ENCODE measurements at places on chromosomes 12 and 14.

- DNase-seq, result no peak
Observed at GRCh38 chr12:13060581-13060980, 16.4 kb downstream of the FAM234B start.

GRCh38 chr14:50375760-50376159 lies 20.9 kb downstream of the CDKL1 start:
- no peak for DNase-seq

- DNase-seq, result no peak
Observed at GRCh38 chr12:96606644-96607043, 117.3 kb downstream of the CFAP54 start.

GRCh38 chr14:95197551-95197950 lies 40.2 kb upstream of the DICER1 start:
- no peak for DNase-seq

DNA sequence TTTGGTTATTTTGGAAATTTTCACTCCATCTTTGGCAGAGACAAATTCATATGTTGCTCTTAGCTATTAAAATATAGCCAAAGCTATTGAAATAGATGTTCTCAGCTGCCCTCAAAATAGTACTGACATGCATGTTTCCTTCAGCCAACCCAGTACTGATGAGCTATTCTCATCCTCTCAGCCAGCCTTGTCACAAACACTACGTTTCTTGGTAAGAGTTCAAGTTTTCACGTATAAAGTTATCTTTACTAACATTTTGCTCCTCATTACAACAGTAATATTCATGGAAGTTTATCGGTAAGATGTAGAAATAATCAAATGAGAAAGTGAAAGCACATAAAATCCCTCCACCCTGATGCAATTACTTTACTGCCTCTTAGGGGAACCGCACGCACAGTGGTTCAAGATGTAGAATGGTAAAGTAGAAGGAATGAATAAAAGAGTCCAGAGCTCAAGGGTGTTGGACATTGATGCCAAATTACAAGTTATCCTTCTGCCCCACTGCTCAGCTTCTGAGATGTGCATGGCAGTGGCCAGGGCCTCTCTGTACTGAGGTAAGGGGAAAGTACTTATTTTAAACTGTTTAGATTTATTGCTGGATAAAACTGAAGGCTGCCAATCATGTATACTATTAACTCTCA lies 20.7 kb downstream of the GCH1 start:
- DNase-seq, result no peak

- peak; percentile 13 for DNase-seq
Observed at GRCh38 chr14:104142136-104142945, 4.0 kb downstream of the KIF26A start.

GRCh38 chr12:90152897-90153624 lies 444.4 kb upstream of the ATP2B1 start:
- no peak for DNase-seq

- DNase-seq, result no peak
Observed at GRCh38 chr12:131133015-131133905, 179.6 kb downstream of the ADGRD1 start.

GRCh38 chr12:5846950-5847349 lies 98.1 kb downstream of the ANO2 start:
- DNase-seq, result no peak
